ENCODE measurements at places on chromosomes 5 and 9.
A peak's percentile ranks its signal among the peaks of the same experiment; 100 is the strongest.

DNA sequence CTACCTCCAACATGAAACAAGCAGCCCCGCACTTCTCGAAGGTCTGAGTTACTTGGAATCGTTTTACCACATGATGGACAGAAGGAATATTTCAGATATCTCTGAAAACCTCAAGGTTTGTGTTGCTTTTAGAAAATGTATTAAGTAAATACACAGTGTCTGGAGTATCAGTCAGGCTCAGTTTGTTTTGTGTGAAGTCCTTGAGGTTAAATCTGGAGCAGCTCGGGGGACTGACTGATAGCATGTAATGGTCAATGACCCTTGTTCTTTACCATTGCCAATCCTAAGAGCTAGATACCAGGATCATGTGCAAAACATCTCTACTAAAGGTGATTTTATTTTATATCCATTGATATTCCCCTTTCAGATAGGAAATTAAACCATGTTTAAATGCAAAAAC lies 26.9 kb upstream of the LNPEP start:
- DNase-seq, result no peak

DNA sequence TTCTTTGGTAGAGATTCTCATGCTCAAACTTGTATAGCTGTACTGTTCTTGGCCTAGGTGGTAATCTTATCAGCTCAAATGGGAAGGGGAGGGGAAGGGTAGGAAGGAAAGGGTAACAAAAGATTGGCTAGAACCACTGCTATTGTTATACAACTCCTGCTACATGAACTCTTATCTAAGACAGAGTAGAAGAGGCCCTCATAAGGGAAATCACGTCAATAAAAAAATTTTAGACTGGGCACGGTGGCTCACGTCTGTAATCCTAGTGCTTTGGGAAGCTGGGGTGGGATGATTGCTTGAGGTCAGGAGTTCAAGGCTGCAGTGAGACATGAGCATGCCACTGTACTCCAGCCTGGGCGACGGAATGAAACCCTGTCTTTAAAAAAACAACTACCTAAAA lies 15.9 kb downstream of the STOM start:
- no peak for DNase-seq

DNA sequence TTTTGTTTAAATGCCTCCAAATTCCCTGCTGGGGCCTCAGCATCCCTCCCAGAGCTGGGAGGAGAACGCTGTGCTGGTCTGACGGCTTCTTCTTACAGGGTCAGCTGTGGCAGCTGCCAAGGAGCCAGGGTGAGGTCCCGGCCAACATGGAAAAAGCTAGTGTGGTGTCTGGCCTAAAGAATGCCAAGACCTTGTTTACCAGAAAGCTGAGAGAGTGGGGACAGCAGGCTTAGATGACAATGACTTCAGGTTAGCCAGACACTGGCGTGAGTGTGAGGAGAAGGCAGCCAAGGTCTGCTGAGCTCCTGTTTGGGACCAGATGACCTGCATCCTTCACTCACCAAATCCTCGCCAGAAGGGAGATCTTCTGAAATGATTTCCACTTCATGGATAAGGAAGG lies 112.5 kb downstream of the CRB2 start:
- no peak for DNase-seq

DNA sequence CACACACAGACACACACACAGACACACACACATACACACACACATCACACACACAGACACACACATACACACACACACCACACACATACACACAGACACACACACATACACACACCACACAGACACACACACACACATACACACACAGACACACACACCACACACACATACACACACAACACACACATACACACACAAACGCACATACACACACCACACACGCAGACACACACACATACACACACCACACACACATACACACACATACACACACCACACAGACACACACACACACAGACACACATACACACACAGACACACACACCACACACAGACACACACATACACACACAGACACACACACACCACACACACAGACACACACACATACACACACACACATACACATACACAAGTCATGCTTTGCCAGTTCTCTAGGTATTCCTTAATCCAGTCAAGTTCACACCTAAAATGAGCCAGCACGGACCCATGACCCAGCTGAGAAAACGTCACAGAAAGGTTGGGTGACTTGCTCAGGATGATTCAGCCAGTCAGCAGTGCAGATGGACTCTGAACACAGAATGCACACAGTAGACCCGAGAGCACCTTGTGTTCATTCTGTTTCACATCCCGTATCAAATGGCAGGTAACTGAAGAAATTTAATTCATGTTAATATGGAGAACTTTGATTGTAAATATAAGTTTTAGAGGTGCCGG lies 746.4 kb downstream of the MTRR start:
- no peak for DNase-seq

GRCh38 chr9:88443480-88444113 lies 55.4 kb downstream of the SPIN1 start:
- DNase-seq, result no peak

DNA sequence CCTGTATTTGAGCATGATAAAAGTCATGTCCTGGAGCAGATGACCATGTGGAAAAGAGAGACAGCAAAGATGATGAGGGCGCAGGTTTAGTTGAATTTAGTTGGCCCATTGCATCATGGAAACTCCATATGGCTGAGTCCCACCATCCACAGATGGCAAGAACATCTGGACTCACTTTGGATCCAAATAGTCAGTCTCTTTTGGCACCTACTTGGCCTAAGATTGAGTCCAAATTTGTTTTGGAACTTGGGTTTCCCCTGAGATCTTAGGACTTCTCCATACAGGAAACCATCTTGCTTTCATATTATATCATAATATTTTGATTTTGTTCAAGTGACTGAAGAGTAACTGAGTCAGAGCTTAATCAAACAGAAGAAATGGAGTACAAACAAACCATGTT lies 217.5 kb downstream of the DRD1 start:
- no peak for DNase-seq

GRCh38 chr5:172564883-172565282 lies 76.2 kb upstream of the NEURL1B start:
- DNase-seq, result no peak

- DNase-seq, result no peak
Measured at GRCh38 chr5:31317665-31318064, 124.2 kb downstream of the CDH6 start.

DNA sequence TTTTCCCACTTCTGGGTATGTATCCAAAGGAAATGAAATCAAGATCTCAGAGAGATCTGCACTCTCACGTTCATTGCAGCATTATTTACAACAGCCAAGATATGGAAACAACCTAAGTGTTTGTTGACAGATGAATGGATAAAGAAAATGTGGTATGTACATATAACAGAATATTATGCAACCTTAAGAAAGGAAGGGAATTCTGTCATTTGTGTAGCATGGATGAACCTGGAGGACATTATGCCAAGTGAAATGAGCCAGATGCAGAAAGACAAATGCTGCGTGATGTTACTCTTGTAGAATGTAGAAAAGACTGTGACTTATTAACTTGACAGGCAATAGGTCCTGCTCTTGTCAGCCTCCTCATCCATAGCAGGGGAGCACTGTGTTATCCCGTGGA lies 31.4 kb downstream of the PPARGC1B start:
- no peak for DNase-seq

GRCh38 chr5:72445969-72446368 lies 61.2 kb downstream of the ZNF366 start:
- DNase-seq, result no peak

DNA sequence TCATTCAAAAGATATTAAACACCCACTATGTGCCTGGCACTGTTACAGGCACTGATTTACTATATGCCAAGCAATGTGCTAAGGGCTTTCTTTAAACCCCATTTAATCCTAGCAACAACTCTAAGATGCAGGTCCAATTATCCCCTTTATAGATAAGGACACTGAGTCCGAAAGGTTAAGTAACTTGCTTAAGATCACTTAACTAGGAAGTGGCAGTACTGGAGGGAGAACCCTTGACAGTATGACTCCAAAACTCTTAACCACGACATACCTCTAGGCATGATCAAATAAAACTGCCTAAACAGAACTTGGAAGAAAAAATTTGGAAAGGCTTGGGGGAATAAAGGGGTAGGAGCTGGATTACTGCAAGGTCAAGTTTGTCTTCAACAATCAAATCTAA lies 1.7 kb downstream of the RAB14 start:
- no peak for DNase-seq

DNA sequence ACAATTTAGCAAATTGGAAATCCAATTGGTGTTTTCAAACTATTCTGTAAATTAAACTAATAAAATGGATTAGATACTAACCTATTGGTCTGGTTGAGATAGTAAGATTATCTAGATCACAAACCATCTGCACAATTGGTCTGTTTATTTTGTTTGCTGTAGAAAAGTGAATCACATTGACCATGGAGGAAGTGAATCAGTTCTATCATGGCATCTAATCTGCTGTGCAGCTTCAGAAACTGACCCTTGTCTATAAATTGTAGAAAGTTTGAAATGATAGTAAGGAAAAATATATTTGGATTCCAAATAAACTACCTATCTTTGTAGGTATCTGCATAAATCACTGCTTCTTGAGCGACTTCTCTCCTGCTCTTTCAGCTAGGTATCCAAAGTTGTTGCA lies 1865.4 kb downstream of the MAT2B start:
- DNase-seq, result no peak

- DNase-seq, result no peak
Measured at GRCh38 chr5:116528519-116529234, 45.9 kb downstream of the SEMA6A start.

- DNase-seq, result no peak
Measured at GRCh38 chr9:15349892-15350761, 43.1 kb upstream of the TTC39B start.

DNA sequence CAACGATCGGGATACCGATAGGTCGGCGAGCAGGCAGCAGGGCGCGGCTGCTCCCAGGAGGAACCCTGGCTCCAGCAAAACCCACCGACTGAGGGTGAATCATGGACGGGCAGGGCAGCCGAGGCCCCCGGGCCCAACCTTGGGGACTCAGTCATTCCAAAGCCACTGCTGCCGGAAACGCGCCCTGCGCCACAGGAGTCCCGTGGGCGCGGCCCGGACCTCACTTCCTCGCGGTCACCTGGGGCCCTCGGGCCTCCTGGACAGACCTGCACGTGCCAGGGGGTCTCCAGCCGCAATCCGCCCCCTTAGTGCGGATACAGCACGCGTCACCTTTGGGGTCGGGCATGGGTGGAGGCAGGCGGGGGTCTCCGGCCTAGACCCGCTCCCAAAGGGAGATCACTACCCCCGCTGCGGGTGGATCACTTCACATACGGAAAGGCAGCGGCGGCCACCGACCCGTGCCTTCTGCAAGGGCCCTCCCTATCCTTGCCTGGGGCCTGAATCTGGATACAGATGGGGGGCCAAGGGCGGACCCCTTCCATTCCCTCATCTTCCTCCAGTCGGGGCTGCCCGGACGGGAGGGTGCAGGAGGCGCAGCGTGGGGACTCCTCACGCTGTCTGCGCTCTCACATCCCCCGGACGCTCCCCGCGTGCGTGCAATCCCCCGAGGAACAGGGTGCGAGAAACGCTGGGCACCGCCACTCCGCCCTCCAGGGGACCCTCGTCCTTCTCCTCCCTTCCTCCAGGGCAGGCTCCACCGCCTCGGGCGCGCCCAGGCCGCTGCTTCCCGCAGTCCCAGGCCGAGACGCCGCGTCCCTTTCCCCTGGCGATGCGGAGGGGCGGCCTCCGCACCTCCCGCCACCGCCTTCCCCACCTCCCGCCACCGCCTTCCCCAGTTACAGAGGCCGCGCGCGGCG lies 586 bp downstream of the TXN start:
- DNase-seq, result peak; percentile 66

- DNase-seq, result no peak
Measured at GRCh38 chr9:34566322-34566721, 23.2 kb downstream of the CNTFR start.

GRCh38 chr5:137567226-137567625 lies 68.1 kb upstream of the SPOCK1 start:
- no peak for DNase-seq

DNA sequence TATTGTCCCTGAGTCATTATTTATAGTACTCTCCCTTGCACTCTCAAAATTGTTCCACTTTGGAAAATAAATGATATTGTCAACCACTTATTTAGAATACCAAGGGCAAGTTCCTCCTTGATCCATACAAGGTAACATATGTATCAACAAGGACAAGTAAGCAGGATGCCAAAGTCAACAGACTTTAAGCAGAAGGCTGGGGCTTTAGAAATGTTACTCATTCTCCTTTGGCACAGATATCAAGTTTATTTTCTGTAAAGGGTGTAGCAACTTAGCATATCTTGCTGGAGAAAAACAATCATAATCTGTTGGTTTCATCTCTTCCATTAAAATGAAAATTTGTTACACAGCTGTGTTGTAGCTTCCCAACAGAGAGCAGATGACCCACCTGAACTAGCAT lies 248.7 kb upstream of the SLC30A5 start:
- no peak for DNase-seq

DNA sequence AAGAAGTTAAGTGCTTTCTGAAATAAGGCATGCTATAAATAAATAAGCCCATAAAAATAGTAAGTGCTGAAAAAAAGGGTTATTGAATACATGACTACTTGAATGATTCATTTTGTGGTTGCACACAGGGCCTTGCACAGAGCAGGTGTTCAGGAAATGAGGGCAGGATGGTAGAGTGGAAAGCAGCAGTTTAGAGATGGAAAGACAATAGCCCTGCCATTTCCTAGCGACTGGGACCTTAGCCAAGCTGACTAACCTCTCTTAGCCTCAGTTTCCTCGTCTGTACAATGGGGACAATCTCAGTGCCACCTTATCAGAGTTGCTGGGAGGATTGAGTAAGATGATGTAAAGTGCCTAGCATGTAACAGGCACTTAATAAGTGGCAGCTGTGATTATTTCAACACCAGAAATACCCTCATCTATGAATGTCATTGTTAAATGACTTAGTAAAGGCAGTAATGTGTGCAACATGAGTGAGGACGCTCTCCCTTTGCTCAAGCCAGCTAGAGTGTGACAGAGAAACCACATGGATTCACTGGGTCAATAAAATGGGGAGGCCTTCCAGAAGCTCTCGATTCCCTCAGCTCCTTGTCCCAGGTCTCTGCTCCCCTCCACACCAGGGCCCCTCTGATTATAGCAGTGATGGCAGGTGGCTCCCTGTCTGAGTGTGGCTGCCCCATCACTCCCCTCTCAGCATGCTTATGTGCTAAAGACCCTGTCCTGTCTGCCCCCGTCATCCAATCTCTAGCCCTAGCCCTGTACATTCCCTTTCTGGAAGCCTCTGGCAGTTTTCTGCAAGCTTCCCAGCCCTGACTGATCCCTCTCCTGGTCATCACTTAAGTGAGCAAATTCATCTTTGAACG lies 16.0 kb upstream of the PHF19 start:
- DNase-seq, result peak; percentile 41

DNA sequence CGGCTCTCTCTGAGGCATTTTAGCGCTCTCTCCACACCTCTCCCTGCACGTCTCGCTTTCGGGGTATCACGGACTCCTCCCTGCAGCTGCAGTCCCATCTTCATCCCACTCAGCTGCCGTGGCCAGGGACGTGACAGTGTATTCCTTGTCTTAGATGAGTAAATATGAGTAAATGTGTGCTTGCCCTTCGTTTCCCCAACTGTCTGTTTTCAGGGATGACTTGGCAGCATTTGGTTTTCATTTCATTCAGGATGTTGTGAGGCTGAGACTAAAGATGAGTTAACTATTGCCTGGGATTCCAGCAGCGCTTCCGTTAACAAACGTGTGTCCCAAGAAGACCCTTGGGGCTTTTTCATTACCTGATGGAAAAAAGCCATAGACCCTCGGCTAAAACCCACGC lies 29.5 kb downstream of the GDNF start:
- peak; percentile 60 for DNase-seq

All from AG20443 (cell line).